ENCODE measurements at places on chromosomes 12 and 14.
A peak's percentile ranks its signal among the peaks of the same experiment; 100 is the strongest.

GRCh38 chr12:125140279-125141209 lies 75.3 kb downstream of the AACS start:
- peak; percentile 81 for DNase-seq

DNA sequence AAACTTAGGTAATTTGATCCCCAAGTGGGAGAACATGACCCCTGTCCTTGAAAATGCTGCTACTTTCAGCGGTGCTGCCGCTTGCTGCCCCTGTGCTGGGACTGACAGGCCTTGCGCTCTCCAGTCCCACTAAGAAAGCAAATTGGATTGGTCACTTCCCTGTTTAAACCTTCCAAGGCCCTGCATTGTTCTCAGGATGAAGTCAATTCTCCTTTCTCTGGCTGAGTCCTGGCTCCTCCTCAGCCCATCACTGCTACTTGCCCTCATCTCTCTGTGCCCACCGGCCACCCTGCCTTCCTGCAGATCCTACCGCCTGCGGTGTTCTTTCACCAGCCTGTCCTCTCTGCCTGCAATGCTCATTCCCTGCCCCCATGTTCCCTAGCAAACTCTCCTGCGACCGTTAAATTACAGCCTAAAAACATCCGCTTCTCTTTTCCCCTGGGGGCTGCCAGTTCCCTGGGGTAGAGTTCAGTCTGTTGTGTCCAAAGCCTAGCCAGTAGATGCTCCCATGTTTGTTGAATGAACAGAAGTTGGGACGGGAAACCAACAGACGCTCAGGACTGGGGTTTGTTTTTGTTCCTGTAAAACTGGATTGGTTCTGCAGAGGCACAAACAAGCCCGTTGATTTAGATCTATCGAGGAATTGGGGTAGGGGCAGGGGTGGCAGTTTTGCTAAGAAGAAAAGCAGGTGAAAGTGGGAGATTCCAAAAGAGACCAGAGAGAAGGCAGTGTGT lies 127.3 kb upstream of the HIF1A start:
- DNase-seq, result no peak

DNA sequence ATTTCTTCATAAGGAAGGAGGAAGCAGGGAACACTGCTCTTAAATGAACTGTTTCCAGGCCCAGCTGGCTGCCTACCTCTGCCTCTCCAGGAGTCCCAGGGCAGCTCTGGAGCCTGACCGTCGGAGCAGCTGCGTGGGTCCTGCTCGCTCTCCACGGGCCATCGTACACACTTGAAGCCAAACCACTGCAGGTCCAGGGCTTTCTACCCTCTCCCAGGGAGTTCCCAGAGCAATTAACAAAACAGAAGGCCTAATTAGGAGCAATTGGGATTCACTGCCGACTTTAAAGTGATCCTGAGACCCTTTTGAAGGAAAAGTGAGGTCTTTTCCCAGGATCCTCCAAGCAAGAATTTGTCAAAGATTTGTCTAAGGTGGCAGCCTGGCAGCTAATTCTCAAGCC lies 76.9 kb downstream of the OTX2 start:
- DNase-seq, result no peak

GRCh38 chr12:131674373-131674772 lies 36.5 kb upstream of the SFSWAP start:
- DNase-seq, result no peak

DNA sequence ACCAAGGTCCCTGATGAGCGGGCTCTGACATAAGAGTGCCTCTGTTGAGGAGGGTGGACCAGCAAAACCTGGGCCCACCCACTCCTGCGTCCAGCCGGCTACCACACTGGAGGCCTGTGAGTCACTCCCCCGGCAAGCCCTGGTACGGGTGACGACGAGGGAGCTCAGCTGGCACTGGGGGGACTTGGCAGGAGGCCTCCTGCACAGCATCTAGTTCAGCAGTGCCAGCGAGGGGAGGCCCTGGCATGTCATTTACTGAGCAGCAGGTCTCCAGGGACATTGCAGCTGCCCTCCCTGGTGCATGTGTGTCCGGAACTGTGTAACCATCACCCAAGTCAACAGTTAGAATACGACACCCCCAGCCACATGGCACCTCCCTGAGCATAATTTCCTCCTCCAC lies 24.4 kb downstream of the CD9 start:
- DNase-seq, result no peak

GRCh38 chr12:27330846-27331245 lies 1.8 kb upstream of the BMAL2 start:
- no peak for DNase-seq

Measured in GM03348 (cell line).